Activated gamma-delta T cell treated with Interleukin-2 at 50 U/mL for 16 hours (primary cell): ENCODE measurements at places on chromosomes 12 and 14.

GRCh38 chr14:35883677-35884293, 57.6 kb downstream of the BRMS1L start:
- DNase-seq, result no peak

GRCh38 chr12:64187370-64187769, 34.7 kb downstream of the KICS2 start:
- no peak for DNase-seq

DNA sequence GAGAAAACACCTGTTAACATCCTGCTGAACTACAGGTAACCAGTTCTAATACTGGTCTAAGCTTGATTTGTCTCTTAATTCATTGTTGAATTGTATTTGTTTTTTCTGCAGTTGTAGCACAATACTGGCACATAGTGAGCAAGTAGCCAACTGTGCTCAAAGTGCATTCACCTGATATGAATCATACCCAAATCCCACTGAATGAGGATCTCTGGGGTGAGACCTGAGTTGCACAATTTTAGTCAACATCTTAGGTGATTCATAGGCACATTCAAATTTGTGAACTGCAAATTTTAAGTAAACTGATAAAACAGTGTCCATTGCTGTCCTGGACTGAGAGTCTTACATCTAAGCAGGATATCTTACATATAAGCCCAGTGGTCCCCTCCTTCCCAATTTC, 12.8 kb downstream of the KCNC2 start:
- no peak for DNase-seq

DNA sequence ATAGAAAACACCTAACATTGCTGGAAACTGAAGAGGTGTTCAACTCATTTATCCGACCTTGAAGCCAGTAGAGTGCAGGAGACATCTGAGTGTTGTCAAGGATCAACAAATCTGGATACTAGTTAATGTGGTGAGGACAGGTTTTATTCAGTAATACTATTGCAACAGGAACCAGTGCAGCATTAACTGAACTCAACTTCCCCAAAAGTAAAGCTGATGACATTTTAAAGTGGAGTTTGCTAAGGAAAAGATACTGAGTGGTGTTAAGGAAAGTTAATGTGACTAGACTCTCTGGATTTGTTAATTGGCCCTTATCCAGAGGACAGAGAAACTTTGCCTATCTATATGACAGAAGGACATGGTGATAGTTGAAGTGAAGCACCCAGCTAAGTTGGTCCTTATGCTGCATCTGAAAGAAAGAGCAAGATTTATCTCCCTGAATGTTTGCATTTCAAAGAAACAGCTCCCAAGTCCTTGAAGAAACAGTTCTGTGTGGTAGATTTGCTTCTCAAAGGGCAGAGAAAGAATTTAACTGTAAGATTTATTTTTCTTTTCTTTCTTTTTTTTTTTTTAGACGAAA, 1.2 kb upstream of the CLEC7A start:
- no peak for DNase-seq
